ENCODE measurements at places on chromosomes 6 and 20.

DNA sequence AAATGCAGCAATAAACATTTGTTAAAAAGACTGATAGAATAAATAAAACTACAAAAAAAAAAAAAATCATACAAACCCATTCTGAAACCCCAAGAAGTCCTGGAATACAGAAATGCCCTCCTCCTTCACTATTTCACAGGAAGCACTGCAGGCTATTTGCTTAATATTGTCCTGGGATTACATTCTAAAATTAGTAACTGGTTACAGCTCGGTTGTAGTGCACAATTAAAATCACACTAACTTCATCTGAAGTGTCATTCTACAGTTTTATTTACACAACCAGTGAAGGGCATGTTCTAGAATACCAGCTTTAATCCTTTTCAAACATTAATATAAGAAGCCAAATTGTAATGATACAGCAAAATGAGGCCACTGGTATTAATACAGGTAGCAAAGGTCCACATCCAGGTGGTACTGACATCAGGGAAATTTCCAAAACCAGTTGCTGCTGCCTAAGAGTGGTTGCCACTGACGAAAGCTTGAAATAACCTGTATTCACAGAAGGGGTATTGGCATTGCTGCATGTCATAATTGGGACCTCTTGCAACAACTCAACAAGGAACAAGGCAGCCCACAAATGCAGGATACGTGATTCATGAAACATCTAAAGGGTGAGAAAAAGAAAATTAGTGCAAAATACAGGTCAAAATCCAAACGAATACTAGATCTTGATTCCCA is 26.9 kb downstream of the AKIRIN2 start:
- no peak for DNase-seq

DNA sequence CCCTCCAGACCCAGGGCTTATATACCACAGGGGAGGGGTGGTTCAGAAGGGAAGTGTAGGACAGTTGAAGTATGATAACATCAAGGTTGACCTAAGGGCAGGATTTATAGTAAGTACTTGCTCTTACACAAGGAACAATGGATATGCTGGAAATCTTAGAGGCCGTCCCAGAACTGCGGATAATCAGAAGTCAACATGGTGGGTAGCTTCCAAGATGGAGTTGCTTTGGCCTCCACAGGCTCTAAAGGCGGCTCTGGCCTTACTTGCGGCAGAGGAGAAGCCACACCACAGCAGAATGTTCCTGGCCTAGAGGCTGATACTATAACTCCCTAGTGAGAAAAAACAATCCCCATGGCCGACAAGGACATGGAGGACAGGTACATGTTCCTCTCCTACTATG is 344.7 kb downstream of the CDC5L start:
- DNase-seq: no peak

DNA sequence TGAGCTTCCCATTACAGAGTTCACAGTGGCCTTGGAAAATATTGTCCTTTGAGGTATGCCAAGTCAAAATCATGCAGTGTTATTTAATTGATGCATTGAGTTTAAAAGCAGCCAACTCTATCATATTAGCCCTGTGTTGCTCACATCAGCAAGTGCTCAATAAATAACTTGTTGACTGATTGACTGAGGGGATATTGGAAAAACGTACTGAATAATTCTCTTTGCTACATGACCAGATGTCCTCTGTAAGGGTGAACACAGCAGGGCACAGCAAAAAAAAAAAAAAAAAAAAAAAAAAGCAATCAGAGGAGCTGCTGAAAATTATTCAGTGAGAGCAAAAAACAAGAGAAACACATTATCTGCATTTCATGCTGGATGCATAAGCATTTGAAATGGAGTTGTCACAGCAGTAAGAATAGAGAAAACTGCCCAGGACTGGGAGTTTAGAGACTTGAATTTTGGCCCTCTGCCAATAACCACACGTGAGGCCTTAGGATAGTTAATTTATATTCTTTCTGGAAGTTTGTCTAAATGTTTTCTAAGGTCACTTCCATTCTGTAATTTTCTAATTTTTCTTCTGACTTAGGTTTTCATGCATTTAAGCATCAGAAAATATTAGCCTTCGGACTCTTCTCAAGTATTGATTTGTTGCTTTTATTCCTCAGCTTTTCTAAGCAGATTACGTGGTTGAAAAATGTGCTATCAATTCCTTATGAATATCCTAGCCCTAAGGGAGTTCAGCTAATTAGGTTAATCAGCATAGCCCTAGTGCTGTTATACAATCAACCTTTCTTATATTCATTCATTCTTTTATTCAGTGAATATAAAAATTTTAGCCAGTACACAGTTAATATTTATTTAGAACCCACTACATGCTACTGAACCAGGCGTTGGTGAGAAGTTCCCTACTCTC is 246.8 kb upstream of the STXBP5 start:
- no peak for DNase-seq

- DNase-seq: no peak
These were observed 543.4 kb downstream of the CD83 start for GRCh38 chr6:14660806-14661579.

- no peak for DNase-seq
These were observed 68.4 kb downstream of the YTHDF1 start for GRCh38 chr20:63147532-63147931.

DNA sequence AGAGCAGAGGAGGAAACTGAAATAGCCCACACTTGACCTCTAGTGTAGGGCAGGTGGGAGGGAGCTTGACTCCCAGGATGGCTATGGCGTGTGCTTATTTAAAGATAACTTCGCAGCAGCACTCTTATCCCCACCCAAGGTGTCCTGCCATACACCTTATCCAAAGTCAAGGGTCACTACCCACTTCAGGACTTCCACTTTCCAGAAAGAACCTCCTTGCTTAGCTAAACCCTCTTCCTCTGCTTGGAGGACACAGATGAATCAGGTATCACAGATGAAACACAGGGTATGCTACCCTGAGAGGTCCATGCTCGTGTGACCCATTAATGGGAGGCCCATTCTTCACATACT is 2.3 kb downstream of the RIN2 start:
- DNase-seq: no peak

- DNase-seq: no peak
These were observed 627.5 kb downstream of the COL12A1 start for GRCh38 chr6:74578339-74578738.

DNA sequence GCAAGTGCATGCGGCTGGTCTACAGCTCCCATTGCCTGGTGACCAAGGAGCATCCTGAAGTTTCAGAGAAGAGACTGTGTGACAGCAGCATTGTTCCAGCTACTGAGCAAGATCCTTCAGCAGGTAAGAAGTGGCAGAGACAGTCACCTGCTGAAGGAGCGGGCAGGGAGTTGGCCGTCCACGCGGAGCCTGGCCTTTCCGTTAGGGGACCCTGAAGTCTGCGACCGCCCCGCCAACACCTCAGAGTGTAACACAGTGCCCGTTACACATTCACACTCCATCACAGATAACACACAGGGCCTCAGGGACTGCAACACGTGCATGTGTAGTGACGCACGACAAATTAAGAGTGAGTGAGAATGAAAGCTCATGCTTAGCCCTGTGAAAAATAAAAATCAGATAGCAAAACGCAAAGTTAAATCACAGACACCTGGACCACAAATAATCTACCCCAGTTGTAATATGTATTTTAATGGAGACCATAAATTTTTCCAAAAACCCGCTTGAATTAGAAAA is 94.2 kb downstream of the IRF4 start:
- no peak for DNase-seq

- peak; percentile 35 for DNase-seq
These were observed 5.5 kb downstream of the UBR2 start for GRCh38 chr6:42569102-42570028.

DNA sequence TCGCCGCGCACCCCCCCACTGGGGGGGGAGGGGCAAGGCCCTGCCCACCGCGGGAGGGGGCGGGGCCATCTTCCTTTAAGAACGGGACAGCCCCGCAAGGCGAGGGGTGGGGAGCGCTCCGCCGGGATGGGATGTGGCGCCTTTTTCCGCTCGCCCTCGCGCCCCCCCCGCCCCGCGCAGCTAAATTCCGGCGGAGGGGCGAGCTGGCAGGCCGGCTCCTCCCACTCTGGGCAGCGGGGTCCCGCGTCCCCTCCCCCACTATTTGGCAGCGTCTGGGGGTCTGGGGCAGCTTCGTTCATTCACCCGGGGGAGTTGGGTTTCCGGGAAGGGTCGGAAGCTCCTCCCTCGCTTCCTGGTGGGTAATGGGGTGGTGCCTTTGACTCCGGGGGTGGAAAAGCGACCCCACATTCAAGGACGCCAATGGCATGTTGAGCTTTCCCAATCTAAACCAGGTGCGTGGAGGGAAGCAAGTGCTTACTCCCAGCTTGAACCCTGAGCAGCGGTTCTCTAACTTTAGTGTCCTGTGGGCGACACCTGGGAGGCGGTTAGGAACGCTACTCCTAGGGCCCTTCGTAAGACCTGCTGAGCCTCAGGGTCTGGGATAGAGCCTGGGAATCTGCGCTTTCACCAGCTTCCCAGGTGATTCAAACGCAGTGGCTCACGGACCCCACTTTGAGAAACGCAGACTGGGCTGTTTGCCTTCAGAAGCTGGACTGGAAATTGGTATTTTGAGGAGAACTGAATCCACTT is 927 bp downstream of the ASXL1 start:
- DNase-seq: peak; percentile 97

DNA sequence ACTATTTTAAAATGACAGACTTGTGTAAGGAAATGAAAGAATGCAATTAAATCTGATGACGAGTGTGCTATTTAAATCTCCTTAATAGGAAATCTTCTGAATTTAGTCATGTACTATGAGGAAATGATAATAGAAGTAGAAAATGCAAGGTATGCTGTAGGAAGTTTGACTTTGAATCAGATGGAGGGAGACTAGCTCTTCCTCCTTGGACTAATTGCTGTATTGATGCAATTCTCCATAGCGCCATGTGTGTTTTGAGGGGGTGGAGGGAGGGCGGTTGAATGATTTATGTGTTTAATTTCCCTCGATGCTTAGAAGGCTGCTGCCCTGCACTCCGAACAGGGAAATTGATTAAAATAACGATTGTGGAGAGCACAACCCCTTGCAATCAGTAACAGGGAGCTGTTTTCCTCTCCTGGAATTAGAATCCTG is 214.4 kb upstream of the PRND start:
- peak; percentile 87 for DNase-seq

GRCh38 chr6:14758421-14759081 is 487.3 kb upstream of the JARID2 start:
- DNase-seq: peak; percentile 62

GRCh38 chr20:41078329-41078728 is 49.7 kb downstream of the TOP1 start:
- DNase-seq: peak; percentile 53

DNA sequence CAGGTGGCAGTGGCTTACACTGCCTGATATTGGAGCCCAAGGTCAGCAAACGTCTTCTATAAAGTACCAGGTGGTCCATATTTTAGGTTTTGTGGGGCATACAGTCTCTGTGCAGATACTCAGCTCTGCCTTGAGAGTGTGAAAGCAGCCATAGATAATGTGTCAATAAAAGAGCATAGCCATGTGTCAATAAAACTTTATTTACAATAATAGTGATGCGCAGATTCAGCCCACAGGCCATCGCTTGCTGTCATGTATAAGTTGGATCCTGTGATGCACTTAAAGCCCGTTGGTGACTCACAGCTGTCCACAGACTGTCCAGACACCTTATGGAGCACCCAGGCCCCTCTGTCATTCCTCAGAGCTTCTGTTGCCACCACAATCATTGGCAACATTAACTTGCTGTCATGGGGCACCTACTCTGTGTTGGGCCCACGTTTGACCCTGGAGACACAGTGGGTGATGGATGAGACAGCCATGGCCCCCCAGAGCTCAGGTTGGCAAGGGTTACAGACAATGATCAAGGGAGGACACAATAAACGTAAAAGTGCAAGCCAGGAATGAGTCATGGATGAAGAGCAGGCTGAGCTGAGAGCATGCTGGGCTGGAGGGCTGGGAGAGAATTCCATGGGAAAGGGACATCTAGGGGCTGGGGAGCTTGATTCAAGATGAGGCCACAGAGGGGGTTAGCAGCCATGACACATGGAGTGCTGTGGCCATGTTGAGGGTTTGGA is 173.6 kb downstream of the TAF4 start:
- DNase-seq: no peak

- DNase-seq: no peak
These were observed 42.4 kb downstream of the LCA5 start for GRCh38 chr6:79494841-79495240.

DNA sequence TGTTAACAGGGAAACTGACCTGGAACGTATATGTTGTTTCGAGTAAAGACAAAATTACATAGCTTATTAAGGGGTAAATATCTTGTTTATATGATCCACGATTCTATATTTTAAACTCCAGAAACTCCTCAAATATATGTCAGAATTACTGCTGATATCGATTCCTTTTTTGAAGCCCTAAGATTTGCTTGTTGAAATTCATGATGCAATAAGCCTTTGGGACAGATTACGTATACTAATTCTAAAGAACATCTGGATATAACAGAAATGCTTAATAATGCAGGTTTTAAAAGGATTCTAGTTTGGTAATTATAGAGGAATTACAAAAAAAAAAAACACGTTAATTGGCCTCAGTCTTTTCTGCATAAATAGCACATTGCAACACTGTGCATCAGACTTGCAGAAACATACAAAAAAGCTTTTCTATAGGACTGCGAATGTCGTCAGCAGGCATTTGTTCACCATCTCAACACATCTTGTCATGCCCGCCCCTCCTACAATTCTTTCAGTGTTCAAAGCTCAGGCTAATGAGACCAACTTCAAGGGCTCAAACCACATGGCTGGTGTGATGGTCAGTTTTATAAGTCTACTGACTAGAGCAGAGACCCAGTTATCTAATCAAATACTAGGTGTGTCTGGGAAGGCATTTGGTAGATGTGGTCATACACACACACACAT is 74.9 kb downstream of the AGPAT4 start:
- DNase-seq: no peak

DNA sequence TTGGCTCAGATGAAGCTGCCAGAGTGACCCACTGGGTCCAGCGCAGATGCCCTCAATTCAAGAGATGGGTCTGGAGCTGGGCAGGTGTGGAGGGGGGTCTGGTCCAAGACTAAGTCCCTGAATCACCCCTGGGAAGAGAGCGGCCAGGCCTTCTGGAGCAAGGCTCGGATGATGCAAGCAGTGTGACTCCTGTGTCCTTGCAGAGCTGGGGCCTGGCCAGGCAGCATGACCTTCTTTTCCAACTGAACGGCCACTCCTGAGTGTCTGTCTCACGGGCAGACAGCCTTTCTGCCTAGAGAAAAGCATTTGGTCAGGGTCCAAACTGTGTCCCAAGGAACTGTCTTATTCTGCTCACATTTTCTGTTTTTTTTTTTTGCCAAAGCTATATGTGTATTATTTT is 42.6 kb upstream of the FNDC1 start:
- DNase-seq: no peak

- DNase-seq: no peak
These were observed 40.7 kb downstream of the PYGB start for GRCh38 chr20:25288291-25289181.

DNA sequence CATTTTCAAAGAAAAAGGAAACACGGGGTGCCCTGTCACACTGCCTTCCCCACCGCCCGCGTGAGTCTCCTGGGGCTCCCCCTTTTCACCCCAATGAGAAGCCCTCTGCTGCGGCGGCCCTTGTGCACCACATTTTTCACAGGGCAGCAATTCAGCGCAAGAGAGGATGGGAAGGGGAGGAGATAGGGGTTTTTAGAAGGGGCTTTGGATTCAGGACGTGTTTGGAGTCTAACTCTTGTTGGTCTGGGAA is 726 bp upstream of the ARFGEF3 start:
- no peak for DNase-seq

- DNase-seq: peak; percentile 81
These were observed 20.6 kb upstream of the SGK2 start for GRCh38 chr20:43537921-43538877.

Data from RWPE1 (cell line).